Upper lobe of left lung (tissue), 6 donors: ENCODE measurements at places on chromosomes 1 and 21. TPM values are rescaled to one million over a fixed set of nuclear protein-coding genes. Genes with fewer than 3 reads are reported as not detected.

The LRRN2 gene
- total RNA-seq: 2.6 TPM

The DIRAS3 gene
- total RNA-seq: 2.0 TPM

The LCK gene
- total RNA-seq: 9.7 TPM

The TMEM269 gene
- total RNA-seq: not detected

The ZNF362 gene
- 14.9 TPM for total RNA-seq

The TGFB2 gene
- 8.2 TPM for total RNA-seq

The OR14A2 gene
- not detected for total RNA-seq

The CNKSR1 gene
- 27.7 TPM for total RNA-seq

The PDC gene
- not detected for total RNA-seq

DNA sequence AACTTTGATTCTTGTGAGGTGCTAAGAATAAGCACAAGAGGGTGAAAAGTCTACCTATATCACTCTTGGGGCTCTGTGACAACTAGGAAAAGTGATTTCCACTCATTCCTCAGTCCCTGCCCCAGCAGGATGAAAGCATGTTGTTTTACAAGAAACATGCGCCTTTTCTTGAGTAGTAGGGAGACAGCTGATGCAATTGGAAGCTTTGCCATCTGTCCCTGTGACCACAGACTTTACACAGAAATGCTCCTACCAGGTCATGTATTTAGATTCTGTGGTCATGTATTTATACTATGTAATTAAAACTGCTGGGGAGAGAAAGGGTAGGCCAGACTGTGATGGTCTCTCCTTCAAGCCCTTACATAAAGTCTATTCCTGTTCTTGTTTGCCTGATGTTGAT, 445.5 kb downstream of the PTPRC start:
- H3K36me3 ChIP-seq: no peaks in the 10 kb centered on the region
- no peaks in the 10 kb centered on the region for H3K27me3 ChIP-seq
- no peaks in the 10 kb centered on the region for H3K4me1 ChIP-seq
- H3K4me3 ChIP-seq: no peak overlapping the region
- no peak for DNase-seq

- no peak overlapping the region for H3K4me3 ChIP-seq
- no peak for DNase-seq
- peak overlapping the region; percentile 94 for H3K27ac ChIP-seq
- H3K36me3 ChIP-seq: no peaks in the 10 kb centered on the region
Measured at GRCh38 chr1:58813361-58813760, 29.5 kb upstream of the JUN start.

DNA sequence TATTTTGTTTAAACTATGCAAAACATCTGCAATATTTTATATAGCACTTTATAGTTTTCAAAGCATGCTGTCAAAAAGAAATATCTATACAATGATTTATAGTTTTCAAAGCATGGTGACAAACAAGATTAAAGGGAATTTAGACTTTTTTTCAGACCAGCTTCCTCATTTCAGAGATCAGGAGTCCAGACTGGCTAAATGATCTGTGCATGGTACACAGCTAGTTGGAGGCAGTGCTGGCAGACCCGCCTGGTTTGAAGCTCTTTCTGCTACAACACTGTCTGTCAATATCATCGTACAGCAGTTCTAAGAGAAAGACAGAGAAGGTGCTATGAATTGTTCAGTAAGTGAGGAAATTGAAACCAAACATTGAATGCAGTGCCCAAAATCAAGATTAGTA, 479.0 kb downstream of the PTBP2 start:
- H3K27me3 ChIP-seq: no peaks in the 10 kb centered on the region
- no peaks in the 10 kb centered on the region for H3K36me3 ChIP-seq
- H3K4me1 ChIP-seq: no peaks in the 10 kb centered on the region

GRCh38 chr1:41108696-41109275, 87.3 kb upstream of the SLFNL1 start:
- H3K4me3 ChIP-seq: no peak overlapping the region
- H3K27ac ChIP-seq: peak overlapping the region; percentile 85
- no peaks in the 10 kb centered on the region for H3K27me3 ChIP-seq
- H3K4me1 ChIP-seq: peaks cover 27% of the 10 kb centered on the region

DNA sequence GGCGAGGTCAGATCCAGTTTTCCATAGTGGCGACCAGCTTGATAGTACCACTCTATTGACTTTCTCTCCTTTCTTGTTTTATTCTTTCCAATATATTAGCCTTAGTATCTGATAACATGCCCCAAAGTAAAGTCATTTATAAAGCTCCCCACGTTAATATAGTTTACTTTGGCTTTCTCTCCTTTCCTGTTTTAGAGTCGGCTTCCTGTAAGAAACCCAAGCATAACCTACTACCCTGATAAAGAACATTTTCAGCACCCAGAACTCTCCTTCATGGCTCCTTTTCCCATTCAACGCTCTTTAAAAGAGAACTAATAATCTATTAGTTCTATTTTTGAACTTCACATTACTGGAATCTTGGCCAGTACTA, 23.7 kb downstream of the CD1D start:
- H3K27me3 ChIP-seq: no peaks in the 10 kb centered on the region
- DNase-seq: no peak
- H3K4me1 ChIP-seq: no peaks in the 10 kb centered on the region
- no peak overlapping the region for H3K27ac ChIP-seq

- H3K27me3 ChIP-seq: no peaks in the 10 kb centered on the region
- H3K27ac ChIP-seq: no peak overlapping the region
- no peak overlapping the region for H3K4me3 ChIP-seq
- no peak for DNase-seq
Measured at GRCh38 chr1:14660801-14661200, 62.3 kb downstream of the KAZN start.

DNA sequence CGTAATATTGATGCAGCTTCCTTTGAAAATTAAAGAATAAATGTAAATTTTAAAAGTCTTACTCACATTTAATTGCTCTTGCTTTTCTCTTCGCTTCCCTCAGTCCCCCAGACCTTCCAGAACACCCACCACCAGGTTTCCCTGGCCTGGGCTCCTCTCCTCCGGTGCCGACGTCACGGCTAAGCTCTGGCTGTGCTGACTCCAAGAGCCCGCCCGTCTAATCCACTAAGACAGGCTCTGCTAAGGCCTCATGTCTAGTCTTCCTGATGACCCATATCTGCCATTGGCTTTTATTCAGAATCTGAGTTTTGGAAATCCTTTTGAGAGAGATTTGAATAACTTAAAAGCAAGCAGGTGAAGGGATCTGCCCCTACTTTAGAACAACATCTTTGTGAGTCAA, 53.9 kb upstream of the NADK start:
- no peak overlapping the region for H3K4me3 ChIP-seq
- H3K27me3 ChIP-seq: no peaks in the 10 kb centered on the region
- DNase-seq: no peak
- no peak overlapping the region for H3K27ac ChIP-seq
- H3K36me3 ChIP-seq: peaks cover 52% of the 10 kb centered on the region

- H3K36me3 ChIP-seq: no peaks in the 10 kb centered on the region
- H3K27ac ChIP-seq: no peak overlapping the region
- no peaks in the 10 kb centered on the region for H3K4me1 ChIP-seq
- H3K4me3 ChIP-seq: no peak overlapping the region
- H3K27me3 ChIP-seq: no peaks in the 10 kb centered on the region
Measured at GRCh38 chr1:214660900-214661299, 57.9 kb downstream of the CENPF start.

- no peak for DNase-seq
- peak overlapping the region; percentile 79 for H3K27ac ChIP-seq
- peaks cover 5% of the 10 kb centered on the region for H3K36me3 ChIP-seq
Measured at GRCh38 chr1:25800703-25801377, 847 bp downstream of the SELENON start.

DNA sequence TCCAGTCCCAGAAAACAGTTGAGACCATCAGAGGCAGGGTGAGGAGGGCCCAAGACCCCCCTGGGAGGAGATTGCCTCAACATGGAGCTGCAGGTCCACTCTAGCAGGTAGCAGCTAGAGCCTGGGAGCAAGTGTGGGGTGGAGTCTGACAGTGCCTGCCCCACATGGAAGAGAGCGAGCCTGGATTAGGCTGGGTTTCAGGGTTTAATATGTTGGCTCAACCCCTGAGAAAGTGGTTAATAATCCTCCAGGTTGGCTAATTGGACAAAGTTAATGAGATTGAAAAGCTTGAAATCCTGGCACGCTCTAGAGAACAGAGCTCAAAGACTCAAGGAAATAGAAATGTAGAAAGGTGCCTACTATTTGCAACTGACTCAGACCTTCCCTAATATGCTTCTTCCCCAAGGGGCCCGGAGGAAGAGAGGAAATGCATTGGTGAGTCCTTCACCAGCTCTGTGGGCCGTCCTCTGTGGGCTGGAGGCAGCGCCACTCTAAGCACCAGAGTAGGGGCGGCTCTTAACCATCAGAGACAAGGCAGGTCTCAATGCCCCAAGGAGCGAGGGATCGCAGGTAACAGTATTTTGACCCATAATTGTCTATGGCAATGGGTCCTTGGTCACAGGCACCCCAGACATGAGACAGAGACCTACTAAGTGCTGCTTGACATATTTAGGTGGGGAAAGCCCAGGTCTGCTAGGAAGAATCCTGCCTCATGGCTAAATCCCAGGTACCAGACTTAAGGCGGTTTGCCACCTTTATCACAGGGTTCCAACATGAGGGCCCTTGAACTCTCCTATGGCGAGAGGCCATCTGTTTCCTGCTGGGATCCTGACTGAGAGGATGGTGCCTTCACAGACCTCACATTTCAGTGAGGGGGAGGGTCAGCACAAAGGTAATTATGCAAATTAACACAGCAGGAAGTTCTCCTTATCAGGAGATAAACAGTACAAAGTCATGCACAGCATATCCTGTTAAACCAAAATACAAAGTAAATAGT, 33.8 kb downstream of the RSPH1 start:
- no peaks in the 10 kb centered on the region for H3K36me3 ChIP-seq
- H3K27ac ChIP-seq: no peak overlapping the region

- H3K36me3 ChIP-seq: no peaks in the 10 kb centered on the region
- H3K4me1 ChIP-seq: no peaks in the 10 kb centered on the region
- H3K4me3 ChIP-seq: no peak overlapping the region
- H3K27me3 ChIP-seq: no peaks in the 10 kb centered on the region
- H3K27ac ChIP-seq: no peak overlapping the region
Measured at GRCh38 chr1:241730031-241730430, 78.0 kb downstream of the WDR64 start.

GRCh38 chr1:86396498-86396890, 371 bp upstream of the ODF2L start:
- no peak for DNase-seq
- H3K27me3 ChIP-seq: no peaks in the 10 kb centered on the region
- H3K4me1 ChIP-seq: peaks cover 12% of the 10 kb centered on the region
- peak overlapping the region; percentile 75 for H3K4me3 ChIP-seq
- H3K36me3 ChIP-seq: no peaks in the 10 kb centered on the region

DNA sequence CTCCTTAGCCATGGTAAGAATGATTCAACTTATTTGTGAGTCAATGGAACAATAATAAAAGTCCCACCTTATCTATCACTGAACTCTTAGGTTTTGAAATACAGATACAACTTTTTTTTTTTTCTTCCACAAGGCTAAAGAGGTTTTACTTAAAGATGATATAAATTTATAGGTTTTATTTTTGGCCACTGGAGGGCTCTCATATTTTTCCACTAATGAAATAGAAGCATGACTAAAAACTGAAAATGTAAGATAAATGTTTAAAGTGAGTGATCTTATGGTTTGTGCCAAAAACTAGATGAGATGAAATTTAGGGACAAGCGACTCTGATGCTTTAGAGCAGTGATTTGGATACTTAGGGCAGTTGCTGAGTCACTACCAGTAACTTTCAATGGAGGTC, 499.0 kb downstream of the NUF2 start:
- no peaks in the 10 kb centered on the region for H3K27me3 ChIP-seq
- no peaks in the 10 kb centered on the region for H3K36me3 ChIP-seq
- no peak for DNase-seq
- no peaks in the 10 kb centered on the region for H3K4me1 ChIP-seq
- no peak overlapping the region for H3K4me3 ChIP-seq

DNA sequence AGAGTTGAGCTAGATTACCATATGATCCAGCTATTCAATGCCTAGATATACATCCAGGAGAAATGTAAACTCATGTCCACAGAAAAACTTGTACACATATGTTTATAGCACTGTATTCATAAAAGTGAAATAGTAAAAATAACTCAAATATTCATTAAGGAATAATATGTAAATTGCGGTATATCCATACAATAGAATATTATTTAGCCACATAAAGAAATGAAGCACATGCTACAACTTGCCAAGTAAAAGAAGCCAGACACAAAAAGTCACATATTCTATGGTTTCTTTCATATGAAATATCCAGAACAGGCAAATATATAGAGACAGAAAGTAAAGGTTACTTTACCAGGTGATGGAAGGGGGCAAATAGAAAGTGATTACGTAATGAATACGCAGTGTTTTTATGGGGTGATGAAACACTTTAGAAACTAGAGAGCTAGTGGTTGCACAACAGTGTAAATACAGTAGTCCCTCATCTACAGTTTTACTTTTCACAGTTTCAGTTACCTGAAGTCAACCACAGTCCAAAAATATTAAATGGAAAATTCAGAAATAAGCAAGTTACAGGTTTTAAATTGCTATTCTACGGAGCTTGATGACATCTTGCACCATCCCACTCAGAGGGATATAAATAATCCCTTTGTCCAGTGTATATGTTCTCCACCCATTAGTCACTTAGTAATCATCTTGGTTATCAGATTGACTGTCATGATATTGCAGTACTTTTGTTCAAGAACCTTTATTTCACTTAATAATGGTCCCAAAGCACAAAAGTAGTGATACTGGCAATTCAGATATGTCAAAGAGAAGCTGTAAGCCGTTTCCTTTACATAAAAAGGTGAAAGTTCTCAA, 62.3 kb downstream of the ZNF644 start:
- no peak for DNase-seq
- no peak overlapping the region for H3K27ac ChIP-seq
- no peaks in the 10 kb centered on the region for H3K36me3 ChIP-seq
- no peak overlapping the region for H3K4me3 ChIP-seq

DNA sequence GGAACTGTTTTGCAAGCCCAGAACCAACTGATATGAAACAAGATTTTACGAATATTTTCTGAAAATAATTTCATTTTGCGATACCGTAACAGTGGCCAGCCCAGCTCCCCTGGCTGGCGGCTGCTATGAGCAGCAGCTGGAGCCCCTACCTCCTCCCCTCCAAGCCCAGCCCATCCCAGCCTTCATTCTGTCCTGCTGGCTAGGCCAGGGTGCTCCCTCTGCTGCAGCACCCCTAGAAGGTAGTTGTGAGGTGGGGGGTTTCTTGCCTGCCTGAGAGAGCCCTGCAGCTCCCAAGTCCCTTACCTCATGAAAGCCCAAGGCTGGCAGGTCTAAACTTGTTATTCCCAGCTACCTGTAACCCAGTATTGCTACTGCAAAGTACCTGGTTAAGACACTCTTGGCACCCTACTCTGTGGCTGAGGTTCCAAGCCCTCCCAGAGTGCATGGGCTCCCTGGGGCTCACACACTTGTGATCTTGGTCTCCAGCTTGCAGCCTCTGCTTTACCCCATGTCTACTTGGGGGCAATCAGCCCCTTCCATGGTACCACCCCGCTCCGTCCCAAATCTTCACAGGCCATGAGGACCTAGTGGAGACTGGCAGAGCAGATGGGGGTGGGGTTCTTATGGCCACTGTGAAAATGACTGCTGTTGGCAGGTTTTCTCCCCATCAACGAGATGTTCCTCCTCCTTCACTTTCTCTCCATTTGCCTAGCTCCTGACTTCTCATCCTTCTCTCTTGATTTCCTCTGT, 239.8 kb downstream of the TRABD2B start:
- H3K27ac ChIP-seq: no peak overlapping the region
- H3K4me1 ChIP-seq: no peaks in the 10 kb centered on the region
- H3K27me3 ChIP-seq: no peaks in the 10 kb centered on the region
- H3K4me3 ChIP-seq: no peak overlapping the region
- no peak for DNase-seq

- no peak for DNase-seq
- H3K27me3 ChIP-seq: no peaks in the 10 kb centered on the region
- H3K27ac ChIP-seq: no peak overlapping the region
- H3K36me3 ChIP-seq: no peaks in the 10 kb centered on the region
Measured at GRCh38 chr1:77316966-77317365, 35.1 kb downstream of the AK5 start.
